ENCODE measurements at places on chromosomes 7 and 10. TPM values are rescaled to one million over a fixed set of nuclear protein-coding genes. Genes with fewer than 3 reads are reported as not detected.

GRCh38 chr7:107372298-107372697, 97.6 kb upstream of the GPR22 start:
- DNase-seq, result no peak
- no peaks in the 10 kb centered on the region for H3K27me3 ChIP-seq
- H3K27ac ChIP-seq, result no peak overlapping the region

DNA sequence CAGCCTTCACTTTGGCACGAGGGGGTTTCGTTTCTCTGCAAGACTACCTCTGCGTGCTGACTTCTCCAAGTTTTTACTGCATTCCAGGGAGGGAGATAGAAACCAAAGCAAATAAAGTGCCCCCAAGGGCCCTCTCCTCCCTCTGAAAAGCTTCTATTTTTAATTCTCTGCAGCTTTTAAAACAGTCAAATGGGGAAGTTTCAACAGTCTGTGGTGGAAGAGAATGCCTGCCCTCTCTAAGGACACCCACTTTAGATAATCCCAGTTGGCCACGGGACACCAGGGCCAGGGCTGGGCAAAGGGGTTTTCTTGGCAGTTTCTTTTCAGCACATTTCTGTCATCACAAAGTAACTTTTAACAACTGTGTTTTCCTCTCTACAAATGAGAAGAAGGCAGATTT, 386.7 kb upstream of the NPVF start:
- no peak overlapping the region for H3K4me3 ChIP-seq
- no peak for DNase-seq
- no peaks in the 10 kb centered on the region for H3K4me1 ChIP-seq
- no peaks in the 10 kb centered on the region for H3K36me3 ChIP-seq
- H3K27me3 ChIP-seq, result no peaks in the 10 kb centered on the region

DNA sequence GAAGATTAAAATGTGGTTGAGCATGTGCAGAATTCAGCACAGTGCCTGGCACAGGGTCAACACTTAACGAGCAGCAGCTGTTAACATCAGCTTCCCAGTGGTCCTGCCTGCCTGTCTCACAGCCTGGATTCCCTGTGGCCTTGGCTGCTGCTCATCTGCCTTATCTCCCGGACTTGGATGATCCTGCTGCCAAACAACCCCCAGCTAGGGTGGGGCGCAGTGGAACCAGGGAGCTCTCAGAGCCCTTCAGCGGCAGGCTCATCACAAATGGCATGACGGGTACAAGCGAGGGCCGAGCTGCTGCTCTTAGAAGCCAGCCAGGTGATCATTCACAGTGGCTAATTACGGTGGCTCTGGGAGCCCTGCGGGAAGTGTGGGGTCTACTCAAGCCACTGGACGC, 13.0 kb upstream of the SMARCD3 start:
- H3K4me3 ChIP-seq, result no peak overlapping the region
- no peaks in the 10 kb centered on the region for H3K4me1 ChIP-seq
- no peaks in the 10 kb centered on the region for H3K36me3 ChIP-seq
- no peak for DNase-seq
- no peak overlapping the region for H3K27ac ChIP-seq
- peaks cover 13% of the 10 kb centered on the region for H3K27me3 ChIP-seq

DNA sequence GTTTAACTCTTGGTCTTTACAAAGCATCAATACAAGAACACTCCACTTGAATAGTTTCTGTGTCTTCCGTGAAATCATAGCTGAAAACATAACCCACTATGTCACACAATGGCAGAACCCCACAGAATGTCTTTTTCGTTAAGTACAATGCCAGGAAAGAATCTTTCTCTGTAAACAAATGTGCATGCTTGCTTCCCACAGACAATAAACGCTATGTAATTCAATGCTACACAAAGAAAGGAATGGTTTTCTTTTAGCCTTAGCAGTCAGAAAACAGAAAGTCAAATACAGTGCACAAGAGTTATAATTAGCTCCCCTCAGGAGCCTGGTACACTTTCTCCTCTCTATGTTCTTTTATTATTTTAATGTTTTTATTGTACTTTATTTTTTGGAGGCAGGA, 186.1 kb downstream of the SRPK2 start:
- H3K27me3 ChIP-seq, result no peaks in the 10 kb centered on the region
- no peaks in the 10 kb centered on the region for H3K36me3 ChIP-seq
- DNase-seq, result no peak

DNA sequence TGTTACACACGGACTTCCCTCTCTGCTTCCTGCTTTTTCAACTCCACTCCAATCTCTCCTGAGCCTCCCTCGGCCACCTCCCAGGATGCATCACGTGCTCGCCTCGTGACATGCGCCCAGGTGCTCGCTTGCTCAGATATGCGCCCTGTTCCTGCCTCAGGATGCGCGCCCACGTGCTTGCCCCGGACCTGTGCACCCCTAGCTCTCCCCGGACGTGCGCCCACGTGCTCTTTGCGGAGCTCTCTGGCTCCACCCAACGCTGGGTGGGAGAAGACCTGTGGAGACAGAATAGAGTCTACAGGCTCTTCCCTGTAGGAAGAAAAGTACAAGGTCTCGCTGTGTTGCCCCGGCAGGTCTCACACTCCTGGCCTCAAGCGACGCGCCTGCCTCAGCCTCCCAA, 23.1 kb downstream of the PARD3 start:
- peaks cover 41% of the 10 kb centered on the region for H3K4me1 ChIP-seq
- H3K4me3 ChIP-seq, result no peak overlapping the region
- H3K36me3 ChIP-seq, result no peaks in the 10 kb centered on the region
- no peak for DNase-seq
- H3K27me3 ChIP-seq, result no peaks in the 10 kb centered on the region
- H3K27ac ChIP-seq, result no peak overlapping the region

- DNase-seq, result no peak
- H3K4me3 ChIP-seq, result no peak overlapping the region
- H3K27ac ChIP-seq, result no peak overlapping the region
- no peaks in the 10 kb centered on the region for H3K36me3 ChIP-seq
- no peaks in the 10 kb centered on the region for H3K4me1 ChIP-seq
- no peaks in the 10 kb centered on the region for H3K27me3 ChIP-seq
Measured at GRCh38 chr7:139937715-139938114, 108.7 kb downstream of the TBXAS1 start.

DNA sequence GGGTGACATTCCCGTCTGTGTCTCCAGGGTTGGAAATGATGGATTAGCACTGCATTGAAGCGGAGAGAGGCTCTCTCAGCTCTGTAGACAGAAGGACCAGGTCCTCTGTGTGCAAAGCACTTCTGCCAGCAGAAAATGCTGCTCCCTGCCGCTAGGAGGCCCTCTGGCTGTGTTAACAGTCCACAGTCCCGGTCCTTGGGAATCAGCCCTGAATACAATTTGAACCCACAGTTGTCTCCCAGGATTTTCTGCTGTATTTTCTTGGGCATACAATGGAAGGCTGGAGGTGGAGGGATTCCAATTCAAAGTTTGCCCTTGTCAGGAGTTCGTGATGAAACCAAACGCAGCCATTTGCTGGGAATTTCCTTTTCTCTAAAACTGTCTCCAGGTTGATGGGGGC, 205.2 kb downstream of the GLRX3 start:
- no peaks in the 10 kb centered on the region for H3K4me1 ChIP-seq
- H3K27me3 ChIP-seq, result no peaks in the 10 kb centered on the region
- DNase-seq, result no peak
- H3K4me3 ChIP-seq, result no peak overlapping the region
- H3K36me3 ChIP-seq, result no peaks in the 10 kb centered on the region
- H3K27ac ChIP-seq, result no peak overlapping the region

GRCh38 chr7:94436018-94436604, 41.4 kb downstream of the COL1A2 start:
- no peak overlapping the region for H3K27ac ChIP-seq
- H3K4me3 ChIP-seq, result no peak overlapping the region
- H3K36me3 ChIP-seq, result no peaks in the 10 kb centered on the region
- H3K4me1 ChIP-seq, result no peaks in the 10 kb centered on the region

DNA sequence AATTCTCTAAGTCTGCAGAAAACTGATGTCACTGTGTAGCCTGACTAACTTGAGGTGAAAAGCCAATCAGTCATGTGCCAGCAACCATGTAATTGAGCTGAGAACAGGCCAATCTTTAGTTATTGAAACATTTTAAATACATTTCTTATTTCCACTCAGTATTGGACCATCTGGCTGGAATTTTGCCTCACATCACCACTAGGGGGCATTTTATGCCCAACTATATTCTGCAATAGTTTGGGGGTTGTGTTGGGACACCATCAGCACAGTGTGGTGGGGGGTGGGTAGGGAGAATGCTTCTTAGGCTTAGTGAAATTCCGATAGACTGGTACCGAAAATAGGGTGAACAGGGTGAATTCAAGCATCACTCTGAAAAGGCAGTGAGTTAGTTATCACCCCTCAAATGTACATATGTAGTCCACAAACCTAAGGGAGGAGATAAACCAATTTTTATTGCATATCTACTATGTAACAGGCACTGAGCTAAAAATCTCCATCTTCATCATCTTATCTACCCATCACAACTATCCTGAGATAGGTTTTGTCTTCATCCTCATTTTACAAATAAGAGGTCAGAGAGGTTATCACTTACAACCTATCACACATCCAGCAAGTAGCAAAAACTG, 17.8 kb downstream of the NPSR1 start:
- H3K4me1 ChIP-seq, result no peaks in the 10 kb centered on the region
- no peak overlapping the region for H3K4me3 ChIP-seq
- no peak overlapping the region for H3K27ac ChIP-seq
- no peaks in the 10 kb centered on the region for H3K36me3 ChIP-seq

DNA sequence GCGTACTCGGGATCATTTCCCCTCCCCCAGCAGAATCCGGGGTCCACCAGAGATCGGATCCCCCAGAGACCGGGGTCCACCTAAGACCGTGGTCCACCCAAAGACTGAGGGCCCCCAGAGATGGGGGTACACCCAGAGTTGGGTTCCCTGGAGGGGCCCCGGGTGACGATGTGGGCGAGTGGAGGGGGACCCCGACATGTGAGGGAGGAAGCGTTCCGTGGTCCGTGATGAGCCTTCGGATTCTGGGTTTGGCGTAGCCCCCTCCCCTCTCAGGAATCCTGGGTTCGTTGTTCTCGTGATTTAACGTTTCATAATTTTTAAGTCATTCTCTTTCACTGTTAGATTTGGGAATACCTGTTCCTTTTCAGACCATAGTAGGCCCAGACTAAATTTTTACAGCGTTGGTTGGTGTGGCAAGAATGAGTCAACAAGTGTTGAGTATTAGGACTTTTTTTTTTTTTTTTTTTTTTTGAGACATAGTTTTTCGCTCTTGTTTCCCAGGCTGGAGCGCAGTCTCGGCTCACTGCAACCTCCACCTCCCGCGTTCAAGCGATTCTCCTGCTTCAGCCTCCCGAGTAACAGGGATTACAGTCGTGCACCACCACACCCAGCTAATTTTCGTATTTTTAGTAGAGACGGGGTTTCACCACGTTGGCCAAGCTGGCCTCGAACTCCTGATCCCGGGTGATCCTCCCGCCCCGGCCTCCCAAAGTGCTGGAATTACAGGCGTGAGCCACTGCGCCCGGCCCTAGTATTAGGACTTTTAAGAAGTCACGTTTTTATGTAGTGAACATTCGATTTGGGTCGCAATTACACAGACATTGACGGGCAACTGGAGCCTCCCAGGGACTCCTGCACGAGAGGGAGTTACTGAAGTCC, 672 bp downstream of the GTPBP4 start:
- peaks cover 11% of the 10 kb centered on the region for H3K4me1 ChIP-seq
- no peak for DNase-seq
- peak overlapping the region; percentile 95 for H3K4me3 ChIP-seq
- no peaks in the 10 kb centered on the region for H3K27me3 ChIP-seq

DNA sequence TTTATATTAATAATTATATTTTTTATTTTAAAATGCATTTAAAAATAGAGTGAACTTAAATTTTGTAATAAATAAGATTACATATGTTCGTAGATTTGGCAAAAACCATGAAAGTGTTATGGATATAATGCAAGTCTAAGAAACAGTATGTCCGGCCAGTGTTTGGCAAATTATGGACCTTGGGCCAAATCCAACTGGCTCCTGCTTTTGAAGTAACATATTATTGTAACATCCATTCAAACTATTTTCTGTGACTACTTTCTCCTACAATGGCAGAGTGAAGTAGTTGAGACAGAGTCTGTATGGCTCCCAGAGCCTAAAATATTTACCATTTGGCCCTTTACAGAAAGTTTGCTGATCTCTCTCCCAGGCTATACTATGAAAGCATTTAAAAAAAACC, 38.9 kb downstream of the TMEM229A start:
- no peak overlapping the region for H3K4me3 ChIP-seq
- no peaks in the 10 kb centered on the region for H3K27me3 ChIP-seq
- no peak overlapping the region for H3K27ac ChIP-seq
- no peaks in the 10 kb centered on the region for H3K36me3 ChIP-seq
- no peaks in the 10 kb centered on the region for H3K4me1 ChIP-seq
- DNase-seq, result no peak

DNA sequence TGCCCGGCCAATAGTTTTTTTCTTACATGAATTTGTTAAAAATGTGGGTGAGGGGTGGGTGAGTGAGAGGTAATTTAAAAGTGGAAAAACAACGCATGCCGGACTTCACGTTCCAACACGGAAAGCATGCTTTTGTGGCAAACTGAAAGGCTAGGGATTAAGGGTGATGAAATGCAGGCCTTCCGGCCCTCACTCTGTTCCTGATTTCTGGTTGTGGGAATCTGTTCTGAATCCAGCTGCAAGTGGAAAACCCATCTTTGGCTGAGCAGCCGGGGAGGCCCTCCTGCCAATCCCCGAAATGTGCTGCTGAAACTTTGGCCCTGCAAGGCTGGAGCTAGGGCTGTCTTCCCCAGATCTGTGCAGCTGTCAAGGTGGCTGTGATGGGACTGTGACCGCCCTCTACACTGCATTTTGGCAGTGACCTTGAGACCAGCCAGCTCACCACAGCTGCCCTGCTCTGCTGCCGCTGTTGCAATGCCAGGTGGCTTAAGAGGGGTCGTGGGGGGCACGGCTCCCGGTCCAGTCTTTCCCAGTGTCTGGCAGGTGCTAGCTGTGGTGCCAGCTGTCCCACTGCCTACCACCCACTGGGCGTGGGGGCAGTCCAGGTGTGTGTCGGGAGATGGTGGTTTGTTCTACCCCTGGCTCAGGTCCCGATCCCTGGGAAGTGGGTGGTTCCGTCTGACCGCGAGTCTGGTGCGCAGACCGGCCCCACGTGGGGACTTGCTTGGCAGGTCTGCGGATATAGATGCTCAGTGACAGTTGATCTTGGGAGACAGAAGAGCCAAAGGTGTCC, 39.0 kb downstream of the TET1 start:
- peaks cover 9% of the 10 kb centered on the region for H3K4me1 ChIP-seq
- H3K4me3 ChIP-seq, result peak overlapping the region; percentile 25
- peak; percentile 19 for DNase-seq
- H3K36me3 ChIP-seq, result no peaks in the 10 kb centered on the region

GRCh38 chr10:43128958-43129706, 9.1 kb upstream of the CSGALNACT2 start:
- no peaks in the 10 kb centered on the region for H3K36me3 ChIP-seq
- peak overlapping the region; percentile 47 for H3K27ac ChIP-seq
- no peaks in the 10 kb centered on the region for H3K4me1 ChIP-seq
- peak; percentile 16 for DNase-seq
- H3K4me3 ChIP-seq, result no peak overlapping the region

GRCh38 chr10:102001435-102002068, 54.4 kb downstream of the ARMH3 start:
- no peak overlapping the region for H3K27ac ChIP-seq
- no peaks in the 10 kb centered on the region for H3K4me1 ChIP-seq

GRCh38 chr10:49314806-49315205, 15.8 kb downstream of the C10orf71 start:
- H3K27me3 ChIP-seq, result no peaks in the 10 kb centered on the region
- H3K36me3 ChIP-seq, result no peaks in the 10 kb centered on the region
- no peaks in the 10 kb centered on the region for H3K4me1 ChIP-seq
- DNase-seq, result no peak

The TBX20 gene
- not detected for total RNA-seq

The PILRA gene
- not detected for total RNA-seq

The STOX1 gene
- 1.1 TPM for total RNA-seq

The NUTM2A gene
- 0.80 TPM for total RNA-seq

The GALNT17 gene
- total RNA-seq, result 6.6 TPM

Data from transverse colon (tissue), 4 donors.